Stimulated activated naive CD8-positive, alpha-beta T cell treated with anti-CD3 and anti-CD28 coated beads, Interleukin-15, amount 100 ng/mL, for 72 hours (primary cell): ENCODE measurements at places on chromosomes 1 and 21.

DNA sequence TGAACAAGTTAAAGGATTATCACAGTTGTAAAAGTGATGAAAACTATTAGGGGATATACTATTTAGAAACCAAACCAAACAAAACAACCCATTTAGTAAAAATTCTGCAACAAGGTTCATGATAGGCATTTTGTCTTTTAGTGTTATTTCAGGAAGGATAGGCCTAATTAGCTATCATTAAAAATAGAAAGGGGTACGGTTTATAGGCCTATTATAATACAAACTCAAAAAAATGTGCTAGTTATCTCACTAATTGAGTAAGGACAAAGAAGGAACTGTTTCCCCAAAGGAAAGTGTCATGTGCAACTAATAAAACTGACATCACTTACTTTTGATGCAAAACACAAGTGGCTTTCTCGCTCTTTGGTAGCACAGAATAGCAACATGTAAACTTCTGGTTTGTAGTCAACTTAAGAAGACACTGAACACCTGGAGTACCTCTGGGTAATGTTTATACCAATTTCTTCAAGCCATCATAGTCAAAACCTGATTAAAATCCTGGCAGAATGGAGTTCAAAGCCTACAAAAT lies 28.5 kb downstream of the SLC16A1 start:
- no peak for DNase-seq

- DNase-seq: no peak
Observed at GRCh38 chr1:162088281-162088969, 18.9 kb downstream of the NOS1AP start.

- no peak for DNase-seq
Observed at GRCh38 chr1:58584082-58584895, 7.2 kb upstream of the TACSTD2 start.

DNA sequence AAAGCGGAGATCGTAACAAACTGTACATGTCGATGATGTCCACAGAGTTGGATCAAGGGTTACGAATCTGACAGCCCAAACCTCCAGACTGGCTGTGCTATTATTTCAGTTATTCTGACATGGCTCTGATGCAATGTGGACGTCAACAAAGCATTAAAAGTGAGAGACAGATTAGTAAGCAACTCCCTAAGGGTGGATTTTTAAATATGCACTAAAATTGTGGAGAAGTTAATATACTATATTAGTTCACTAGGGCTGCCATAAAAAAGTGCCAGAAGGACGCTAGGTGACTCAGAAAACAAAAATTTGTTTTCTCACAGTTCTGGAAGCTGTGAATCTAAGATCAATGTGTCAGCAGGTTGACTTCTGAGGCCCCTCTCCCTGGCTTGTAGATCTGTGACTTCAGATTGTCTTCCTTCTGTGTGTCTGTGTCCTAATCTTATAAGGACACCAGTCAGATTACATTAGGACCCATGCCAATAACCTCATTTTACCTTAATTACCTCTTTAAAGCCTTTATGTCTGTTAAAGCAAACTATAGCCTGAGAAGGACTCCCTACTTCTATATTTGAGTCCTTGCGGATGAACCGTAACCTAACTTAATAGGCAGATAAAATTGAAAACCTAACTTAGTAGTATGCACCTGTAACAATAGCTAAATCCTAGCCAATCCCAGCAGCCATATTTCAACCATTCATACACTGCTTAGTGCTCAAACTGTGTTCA lies 66.0 kb upstream of the BACH1 start:
- DNase-seq: no peak

- DNase-seq: no peak
Observed at GRCh38 chr1:109659145-109659544, 3.2 kb downstream of the GSTM4 start.

DNA sequence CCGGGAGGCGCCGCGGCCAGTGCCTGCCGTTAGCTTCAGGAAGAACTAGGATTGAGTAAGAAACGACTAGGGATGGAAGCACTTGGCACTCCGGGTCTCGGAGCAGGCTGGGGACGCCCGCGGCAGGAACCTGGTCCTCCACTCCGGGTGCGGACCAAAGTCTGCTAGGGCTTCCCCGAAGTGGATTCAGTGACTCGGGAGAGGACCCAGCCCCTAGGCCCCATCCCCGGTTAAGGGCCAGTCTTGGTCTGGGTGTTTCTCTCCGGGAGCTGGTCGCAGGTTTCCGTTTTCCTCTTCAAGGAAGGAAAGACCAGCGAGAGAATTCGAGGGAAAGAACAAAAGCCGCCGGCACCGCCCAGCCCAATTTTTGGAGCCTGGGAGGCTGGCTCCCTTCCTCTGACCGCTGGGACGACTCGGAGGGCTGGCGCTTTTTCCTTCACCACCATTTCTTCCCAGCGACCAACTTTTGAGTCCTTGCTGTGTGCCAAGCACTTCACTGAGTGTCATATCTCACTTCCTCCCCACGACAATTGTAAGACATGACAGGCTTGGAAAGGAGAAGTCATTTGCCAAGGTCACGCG lies 16.8 kb upstream of the STMN1 start:
- DNase-seq: no peak

- no peak for DNase-seq
Observed at GRCh38 chr21:39788383-39788782, 43.4 kb downstream of the IGSF5 start.

GRCh38 chr1:116835161-116835560 lies 74.6 kb upstream of the PTGFRN start:
- DNase-seq: no peak

GRCh38 chr1:203453016-203453415 lies 22.6 kb upstream of the PRELP start:
- DNase-seq: no peak

DNA sequence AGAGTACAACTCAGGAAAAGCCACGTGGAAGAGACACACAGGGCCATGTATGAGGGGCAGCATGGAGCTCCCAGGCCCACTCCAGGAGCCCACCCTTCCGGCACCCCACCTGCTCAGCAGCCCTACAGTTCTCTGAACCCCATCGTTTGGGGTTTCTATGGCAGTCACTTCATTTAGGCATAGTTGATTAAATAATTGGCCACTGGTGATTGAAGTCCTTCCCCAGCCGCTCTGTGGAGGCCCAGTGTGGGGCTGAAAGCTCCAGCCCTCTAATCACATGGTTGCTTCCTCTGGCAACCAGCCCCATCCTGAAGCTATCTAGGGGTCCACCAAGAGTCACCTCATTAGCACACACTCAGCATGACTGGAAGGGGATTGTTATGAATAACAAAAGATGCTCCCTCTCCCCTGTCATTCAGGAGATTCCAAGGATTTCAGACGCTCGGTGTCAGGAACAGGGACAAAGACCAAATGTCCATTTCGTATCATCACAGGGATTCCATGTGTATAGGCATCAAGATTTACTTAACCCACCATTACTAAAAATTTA lies 12.2 kb upstream of the S100A7A start:
- DNase-seq: no peak

DNA sequence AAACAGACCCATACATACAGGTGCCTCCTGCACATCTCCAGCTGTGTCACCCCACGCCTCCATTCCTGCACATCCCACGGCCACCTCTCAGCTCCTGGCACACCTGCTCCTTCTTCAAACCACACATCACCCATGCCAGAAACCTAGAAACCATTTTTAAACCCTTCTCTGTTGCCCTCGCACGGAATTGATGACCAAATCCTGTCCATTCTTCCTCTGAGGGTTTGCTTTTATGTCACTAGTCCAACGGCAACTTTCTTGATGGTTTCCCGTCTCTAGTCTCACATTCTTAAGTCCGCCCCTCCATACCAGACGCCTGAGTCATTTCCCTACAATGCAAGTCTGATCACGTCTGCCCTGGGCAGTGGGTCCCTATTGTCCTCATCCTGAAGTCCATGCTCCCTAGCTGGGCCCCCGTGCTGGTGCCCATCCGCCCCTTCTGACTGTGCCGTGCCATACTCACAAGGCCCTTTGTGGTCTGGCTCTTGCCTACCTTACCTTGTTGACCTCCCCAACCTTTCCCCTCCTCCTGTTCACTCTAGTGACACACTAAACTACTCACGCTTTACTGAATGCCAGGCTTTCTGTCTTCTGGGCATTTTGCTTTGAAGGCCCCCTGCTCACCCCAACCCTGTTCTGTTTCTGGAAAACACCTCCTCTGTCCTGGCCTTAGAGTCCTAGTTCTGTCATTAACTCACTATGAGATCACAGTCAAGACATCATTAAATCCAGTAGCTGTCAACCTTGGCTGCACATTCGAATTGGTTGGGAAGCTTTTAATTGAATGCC lies 17.6 kb downstream of the SLC2A1 start:
- DNase-seq: no peak

- peak; percentile 26 for DNase-seq
Observed at GRCh38 chr1:67723620-67724019, 38.6 kb downstream of the GADD45A start.

GRCh38 chr1:16250524-16251251 lies 13.7 kb upstream of the CPLANE2 start:
- DNase-seq: no peak

DNA sequence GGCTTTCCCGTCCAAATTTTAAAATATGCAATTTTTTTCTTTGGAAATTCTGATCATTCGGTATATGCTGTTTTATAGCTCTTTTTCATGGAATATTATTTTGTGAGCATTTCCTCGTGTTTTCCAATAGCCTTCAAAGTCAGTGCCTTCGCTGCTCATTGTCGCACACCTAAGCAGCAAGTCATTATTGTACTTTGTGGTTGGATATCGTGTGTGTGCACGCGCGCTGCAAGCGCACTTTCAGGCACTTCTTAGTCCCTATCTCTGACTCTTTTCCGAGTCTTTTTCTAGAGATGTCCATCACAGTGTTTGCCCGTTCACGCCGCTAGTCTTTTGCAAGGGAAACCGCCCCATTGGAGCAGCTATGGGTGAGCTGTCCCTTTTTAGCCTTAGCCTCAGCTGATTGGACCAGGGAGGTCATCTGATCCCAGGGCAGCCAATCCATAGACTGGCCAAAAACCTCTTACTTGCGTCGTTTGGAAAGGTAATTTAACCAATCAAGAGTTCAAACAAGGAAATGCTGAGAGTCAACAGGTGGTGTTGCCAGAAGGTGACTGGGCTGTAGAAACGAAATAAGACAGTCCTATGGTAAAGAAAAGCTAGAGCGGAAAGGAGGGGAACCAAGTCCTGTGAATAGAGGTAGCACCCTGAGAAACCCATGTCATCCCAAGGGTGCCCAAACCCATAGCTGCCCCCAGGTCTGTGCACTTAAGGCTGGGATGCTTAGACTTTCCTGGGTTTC lies 710 bp upstream of the HYI start:
- peak; percentile 66 for DNase-seq

DNA sequence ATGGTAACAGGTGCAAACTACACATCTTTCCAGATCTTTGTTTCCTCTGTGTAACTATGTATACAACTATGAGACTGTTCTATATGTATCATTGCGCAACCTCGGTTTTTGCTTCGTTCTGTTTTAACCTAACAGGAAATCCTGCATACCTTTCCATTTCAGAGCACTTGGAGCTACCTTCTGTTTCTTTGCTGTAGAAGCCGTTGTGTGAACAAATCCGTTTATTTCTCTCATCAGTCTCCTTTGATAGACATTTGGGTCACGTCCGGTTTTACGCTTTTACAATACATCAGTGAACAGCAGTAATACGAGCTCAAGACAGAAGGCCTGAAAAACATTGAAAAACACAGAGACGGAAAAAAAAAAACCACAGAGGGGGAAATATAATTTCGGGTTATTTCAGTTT lies 10.5 kb downstream of the ATP5IF1 start:
- DNase-seq: peak; percentile 52

GRCh38 chr1:165218731-165219130 lies 137.8 kb downstream of the LMX1A start:
- DNase-seq: no peak

DNA sequence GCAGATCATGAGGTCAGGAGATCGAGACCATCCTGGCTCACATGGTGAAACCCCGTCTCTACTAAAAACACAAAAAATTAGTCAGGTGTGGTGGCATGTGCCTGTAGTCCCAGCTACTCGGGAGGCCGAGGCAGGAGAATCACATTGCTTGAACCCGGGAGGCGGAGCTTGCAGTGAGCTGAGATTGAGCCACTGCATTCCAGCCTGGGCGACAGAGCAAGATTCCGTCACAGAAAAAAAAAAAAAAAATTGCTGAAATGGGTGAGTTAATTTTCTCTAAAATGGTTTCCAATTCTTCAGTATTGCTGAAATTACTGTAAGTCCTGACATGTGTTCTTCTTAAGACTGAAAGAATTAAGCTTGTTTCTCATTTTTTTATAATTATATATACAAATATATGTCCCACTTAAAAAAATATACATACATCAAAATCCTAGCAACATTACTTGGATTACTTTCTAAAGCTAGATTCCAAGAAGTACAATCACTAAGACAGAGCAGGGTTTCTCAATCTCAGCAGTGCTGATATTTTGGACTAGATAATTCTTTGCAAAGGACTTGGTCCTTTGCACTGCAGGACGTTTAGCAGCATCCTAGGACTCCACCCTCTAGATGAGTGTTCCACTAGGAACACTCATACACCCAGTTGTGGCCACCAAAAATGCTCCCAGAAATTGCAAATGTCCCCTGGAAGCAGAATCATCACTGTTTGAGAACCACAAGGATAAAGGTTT lies 24.8 kb downstream of the ZNHIT6 start:
- no peak for DNase-seq

DNA sequence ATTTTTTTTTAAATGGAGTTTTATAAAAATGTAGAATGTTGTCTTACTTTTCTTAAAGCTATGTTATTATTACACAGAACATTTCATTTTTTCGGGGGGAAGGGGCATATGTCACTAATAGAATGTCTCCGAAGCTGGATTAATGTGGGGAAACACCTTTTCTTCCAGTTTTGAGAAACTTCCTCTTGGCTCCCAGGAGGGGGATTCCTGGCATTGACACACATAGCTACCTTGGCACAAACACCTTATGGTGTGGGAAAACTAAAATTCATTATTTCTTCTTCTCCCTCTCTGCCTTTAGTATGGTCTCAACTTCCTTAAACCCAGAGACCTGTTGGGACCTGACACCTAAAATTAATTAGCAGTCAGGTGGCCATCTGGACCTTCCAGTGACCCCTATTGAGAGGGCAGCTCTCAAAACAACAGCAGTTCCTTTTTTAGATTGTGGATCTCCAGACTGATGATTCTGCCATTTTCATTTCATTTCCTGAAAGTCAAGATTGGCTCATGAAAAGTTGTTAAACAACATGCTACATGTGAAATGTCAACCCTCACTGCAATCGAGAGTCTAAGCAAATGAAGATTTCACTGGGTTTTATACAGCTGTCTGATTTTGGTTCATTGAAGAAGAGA lies 70.1 kb upstream of the EDEM3 start:
- DNase-seq: no peak

GRCh38 chr21:32427958-32428623 lies 15.6 kb downstream of the EVA1C start:
- no peak for DNase-seq

DNA sequence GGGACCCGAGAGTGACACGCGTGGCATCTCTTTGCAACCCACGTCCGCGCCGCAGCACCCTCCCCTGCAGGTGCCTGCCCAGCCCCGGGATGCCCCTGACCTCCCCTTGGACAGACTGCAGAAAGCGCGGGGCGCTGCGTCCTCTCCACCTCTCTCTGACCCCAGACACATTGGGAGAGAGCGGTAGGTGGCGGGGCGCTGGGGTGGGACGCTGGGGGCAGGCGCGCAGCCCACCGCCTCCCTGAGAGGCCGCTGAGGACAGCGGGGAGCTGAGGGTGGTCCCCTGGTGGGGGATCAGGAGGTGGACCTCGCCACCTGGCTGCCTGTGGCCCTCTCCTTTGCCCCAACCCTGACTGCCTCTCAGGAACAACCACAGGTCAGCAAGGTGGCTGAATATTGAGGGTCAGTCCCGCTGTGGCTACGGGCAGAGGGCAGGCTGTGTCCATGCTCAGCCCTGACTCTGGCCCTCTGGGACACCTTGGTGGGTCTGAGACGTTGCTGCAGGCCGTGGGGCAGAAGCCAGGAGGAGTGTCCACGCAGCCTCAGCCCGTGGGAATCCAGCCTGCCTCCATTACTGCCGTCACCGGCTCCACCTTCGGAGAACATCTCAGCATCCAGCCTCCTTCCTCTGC lies 761 bp upstream of the UBE2J2 start:
- no peak for DNase-seq
